CD4-positive, alpha-beta T cell treated with Interleukin-2 at 100 ng/mL for 4 hours (primary cell): ENCODE measurements at places on chromosomes 12 and 14.

- no peak for DNase-seq
Observed at GRCh38 chr12:33795536-33795935, 226.8 kb upstream of the ALG10 start.

GRCh38 chr12:52342781-52343490, 21.7 kb upstream of the KRT83 start:
- DNase-seq: no peak

DNA sequence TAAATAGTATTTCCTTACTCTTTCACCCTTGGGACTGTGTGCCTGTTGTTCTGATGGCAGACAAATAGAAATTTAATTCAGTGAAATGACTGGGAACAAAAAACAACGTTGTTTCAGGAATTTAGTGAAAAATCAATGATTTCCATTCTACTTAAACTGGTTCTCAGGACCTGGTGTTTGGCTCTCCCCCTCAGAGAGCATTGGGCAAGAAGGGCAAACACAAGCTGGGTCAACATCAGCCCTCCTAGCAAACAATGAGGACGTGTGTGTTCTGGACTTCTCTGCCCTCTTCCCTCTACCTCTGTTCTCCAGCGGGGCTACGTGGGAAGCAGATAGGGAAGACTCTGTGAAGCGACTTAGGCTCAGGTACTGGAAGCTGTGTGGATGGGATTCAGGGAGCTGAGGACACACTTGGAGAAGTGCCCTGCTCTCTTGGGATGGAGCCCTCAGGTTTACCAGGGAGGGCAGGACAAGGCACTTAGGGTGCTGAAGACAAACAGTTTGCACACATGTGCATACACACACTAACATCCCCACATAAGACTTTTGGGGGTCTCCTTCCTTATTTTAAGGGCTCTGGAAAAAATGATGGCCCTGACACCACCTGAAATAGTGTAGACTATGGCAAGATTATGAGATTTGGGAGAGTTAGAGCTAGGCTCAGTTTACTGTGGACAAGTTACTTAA, 7.6 kb upstream of the SERPINA1 start:
- no peak for DNase-seq

- DNase-seq: no peak
Observed at GRCh38 chr12:46100551-46101484, 110.4 kb upstream of the SCAF11 start.

DNA sequence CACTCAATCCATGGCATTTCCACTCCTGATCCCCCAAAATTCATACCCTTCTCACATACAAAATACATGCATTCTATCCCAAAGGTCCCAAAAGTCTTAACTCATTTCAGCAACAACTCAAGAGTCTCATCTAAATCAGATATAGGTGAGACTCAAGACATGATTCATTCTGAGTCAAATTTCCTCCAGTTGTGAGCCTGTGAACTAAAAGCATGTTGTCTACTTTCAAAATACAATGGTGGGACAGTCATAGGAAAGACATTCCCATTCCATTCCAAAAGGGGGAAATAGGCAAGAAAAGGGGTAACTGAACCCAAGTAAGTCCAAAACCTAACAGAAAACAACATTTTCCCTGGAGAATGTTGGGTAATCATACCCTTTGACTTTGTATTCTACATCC, 103.3 kb downstream of the C12orf75 start:
- no peak for DNase-seq

GRCh38 chr14:72925815-72926291, 411 bp upstream of the DCAF4 start:
- no peak for DNase-seq

DNA sequence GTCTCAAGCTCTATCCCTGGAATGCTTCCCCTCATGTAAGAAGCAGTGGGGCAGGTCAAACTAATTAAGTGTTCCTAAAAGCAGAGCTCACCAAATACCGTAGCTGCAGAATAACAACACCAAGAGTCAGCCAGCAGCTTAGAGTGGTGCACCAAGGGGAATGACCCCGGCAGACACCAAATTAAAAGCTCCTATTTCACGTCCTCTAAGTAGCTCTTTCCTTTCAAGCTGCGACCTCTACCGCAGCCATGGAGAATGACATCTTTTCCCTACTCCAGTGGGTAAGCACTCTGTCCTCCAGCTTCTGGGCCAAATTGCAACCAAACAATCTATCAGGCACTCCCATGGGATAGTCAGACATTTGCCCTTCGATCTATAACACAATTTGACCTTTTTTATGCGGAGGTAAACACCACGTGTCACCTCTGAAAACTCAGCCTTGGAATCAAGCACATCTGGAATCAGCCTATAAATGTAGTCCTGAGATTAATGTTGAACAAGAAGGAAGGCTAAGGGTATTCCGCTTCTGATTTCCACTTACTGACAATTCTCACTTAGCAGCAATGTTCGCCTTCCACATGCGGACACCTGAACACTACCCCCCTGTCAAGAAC, 67.6 kb upstream of the CDKN3 start:
- DNase-seq: no peak

- DNase-seq: no peak
Observed at GRCh38 chr14:52051251-52051650, 17.6 kb downstream of the NID2 start.

DNA sequence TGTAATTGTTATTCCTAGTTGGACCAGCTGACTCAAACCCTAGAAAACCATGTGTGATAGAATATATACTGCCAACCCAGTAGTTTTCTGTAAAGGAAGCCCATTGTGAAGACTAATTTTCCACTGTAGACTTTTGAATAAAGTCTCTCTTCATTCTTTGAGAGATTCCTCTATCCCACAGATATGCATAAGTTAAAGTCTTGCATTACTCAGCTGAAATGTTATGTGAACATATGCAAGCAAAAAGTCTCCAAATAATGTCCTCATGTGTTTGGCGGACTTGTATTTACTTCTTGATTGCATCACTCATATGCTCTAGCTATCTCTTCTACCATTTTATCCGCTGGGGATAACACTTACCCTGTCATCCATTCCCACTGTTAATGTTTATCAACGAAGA, 35.1 kb upstream of the OTOGL start:
- DNase-seq: no peak

- DNase-seq: peak; percentile 75
Observed at GRCh38 chr12:49777800-49778748, 36.7 kb downstream of the TMBIM6 start.

GRCh38 chr14:100547633-100548294, 39.5 kb downstream of the BEGAIN start:
- DNase-seq: peak; percentile 20

- no peak for DNase-seq
Observed at GRCh38 chr12:65818454-65819382, 5.6 kb upstream of the HMGA2 start.

DNA sequence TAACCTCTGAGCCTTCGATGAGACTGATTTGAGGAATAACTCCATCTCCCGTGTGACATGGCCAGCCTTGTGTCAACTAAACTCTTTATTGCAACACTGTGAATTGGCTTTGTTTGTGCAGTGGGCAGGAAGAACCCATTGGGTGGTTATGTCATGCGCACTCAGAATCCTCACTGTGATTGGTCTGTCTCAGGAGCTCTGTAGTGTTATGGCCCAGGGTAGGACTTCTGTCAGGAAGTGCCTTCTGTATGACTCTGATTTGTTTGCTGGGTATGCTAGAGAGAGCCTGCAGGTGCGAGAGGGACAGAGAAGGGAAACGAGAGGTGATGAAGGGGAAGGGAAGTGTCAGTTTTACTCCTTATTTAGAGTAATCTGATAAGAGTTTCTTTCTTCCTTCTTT, 71.5 kb upstream of the DCD start:
- no peak for DNase-seq

DNA sequence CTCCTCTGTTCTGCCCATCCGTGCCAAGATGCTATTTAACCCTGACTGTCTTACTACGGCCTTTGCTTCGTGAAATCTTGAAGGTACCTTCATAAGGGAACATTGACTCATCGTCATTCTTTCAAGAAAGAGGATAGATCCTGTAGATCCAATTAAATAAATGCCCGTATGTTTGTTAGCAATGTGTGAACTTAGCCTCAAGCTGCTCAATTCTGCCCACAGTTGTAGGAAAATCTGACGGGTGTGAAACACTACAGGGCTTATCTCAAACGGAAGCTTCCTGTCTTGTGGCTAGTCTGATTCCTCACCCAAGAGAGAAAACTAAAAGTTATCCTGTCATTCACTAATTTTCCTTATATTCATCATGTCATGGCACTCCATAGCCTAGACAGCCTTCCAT, 168.0 kb upstream of the TBX3 start:
- no peak for DNase-seq

- DNase-seq: no peak
Observed at GRCh38 chr12:107818984-107819383, 44.5 kb downstream of the ASCL4 start.

DNA sequence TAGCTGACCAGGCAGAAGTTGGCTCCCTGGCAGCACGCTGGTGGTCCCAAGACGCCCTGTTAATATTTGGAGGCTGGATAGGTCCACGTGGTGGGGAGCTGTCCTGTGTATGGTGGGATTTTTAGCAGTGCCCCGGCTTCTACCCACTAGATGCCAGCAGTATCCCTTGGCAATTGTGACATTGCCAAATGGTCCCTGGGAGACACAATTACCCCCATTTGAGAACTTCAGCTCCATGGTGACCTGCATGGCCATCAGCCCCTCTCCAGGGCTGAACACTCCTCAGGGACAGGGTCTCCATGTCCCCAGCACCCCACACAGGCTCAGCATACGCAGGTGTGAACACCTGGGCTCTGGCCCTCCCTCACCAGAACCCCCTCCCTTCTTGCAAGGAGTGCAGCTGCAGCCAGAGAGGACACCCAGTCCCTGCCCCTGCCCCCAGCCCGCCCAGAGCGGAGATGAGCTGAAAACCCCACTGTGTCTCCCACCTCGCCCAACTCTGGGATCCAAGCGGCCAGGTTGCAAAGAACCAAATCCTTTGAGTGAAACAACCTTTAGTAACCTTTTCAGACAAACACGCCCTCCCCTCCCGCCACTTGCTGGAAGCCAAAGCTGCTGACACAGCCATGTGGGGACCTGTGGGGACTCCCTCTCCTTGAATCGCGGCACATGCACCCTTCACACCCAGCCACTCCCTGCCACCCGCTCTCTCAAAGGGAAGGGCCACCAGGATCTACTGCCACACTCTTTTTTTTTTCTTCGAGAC, 120.4 kb downstream of the CALM1 start:
- DNase-seq: no peak

DNA sequence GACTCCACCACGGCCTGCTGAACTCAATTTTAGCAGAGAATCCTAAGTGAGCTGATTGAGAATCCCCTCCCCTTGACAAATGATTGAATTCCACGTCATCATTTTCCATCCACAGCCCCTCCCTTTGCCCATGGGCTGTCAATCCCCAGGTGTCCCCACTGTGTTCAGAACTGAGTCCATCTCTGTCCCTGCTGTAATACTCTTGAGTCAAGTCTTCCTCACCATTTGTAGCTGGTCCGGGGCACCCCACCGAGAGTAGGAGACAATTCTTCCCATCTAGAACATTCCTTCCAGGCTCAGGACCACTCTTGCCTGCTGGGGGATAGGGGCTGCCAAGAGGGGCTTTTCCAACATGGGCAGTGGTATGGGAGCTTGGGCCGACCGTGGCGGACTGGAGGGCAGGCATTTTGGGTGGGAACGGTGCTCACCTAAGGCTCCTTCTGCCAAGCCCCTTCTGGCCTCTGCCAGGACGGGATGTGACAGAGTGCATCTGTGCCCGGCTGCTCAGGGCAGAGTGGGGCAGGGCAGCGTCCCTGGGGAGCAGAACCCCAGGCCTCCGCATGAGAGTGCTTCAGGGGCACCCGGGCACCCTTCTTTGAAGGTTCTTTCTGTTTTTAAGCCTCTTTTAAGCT, 218.1 kb upstream of the RTL1 start:
- no peak for DNase-seq

DNA sequence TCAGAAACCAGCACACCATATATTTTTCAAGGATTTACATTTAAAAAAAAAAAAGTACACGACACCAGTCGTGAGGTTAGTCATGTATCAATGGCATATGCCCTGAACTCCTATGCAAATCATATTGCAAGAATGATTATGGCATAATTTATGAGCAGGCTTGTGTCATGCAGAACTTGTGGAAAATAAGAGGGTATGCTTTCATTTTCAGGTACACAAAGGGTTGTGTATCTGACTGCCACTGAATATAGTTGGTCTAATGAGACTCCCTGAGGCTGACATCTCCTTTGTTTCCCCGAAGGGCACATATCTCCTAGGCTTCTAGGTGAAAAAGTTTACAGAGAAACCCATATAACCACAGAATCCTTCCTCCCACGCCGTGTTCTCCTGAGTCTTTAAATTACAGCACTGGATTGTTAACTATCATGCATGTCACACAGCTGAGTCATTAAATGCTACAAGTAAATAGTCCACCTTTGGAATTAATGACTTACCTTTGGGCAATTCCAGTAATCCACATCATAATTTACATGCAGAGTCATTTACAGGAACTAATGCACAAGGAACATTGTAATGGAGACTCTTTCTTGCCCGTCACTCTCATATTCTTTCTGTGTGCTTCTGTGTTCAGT, 356.7 kb upstream of the DIO2 start:
- no peak for DNase-seq

GRCh38 chr14:105885561-105886320, 359.4 kb downstream of the TMEM121 start:
- DNase-seq: no peak

GRCh38 chr14:66782853-66783252, 274.9 kb downstream of the GPHN start:
- no peak for DNase-seq

- no peak for DNase-seq
Observed at GRCh38 chr12:128859311-128859710, 6.0 kb downstream of the GLT1D1 start.

DNA sequence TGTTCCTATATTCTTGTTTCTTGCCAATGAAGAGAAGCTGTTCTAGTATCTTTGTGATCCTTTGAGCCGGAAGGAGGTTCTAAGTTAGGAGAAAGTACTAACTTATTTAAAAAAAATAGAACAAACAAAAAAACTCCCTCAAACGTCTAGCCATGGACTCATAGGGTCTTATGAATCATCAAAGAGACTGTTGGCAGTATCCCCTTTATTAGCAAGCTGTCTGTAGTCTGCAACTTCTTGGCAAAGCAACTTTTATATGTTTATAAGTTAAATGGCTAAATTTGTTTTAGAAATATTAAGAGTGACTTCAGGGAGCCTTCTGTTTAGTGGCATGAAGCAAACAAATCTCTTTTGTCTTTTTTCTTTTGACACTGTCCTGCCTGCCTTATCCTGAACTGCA, 291.9 kb downstream of the FUT8 start:
- no peak for DNase-seq

DNA sequence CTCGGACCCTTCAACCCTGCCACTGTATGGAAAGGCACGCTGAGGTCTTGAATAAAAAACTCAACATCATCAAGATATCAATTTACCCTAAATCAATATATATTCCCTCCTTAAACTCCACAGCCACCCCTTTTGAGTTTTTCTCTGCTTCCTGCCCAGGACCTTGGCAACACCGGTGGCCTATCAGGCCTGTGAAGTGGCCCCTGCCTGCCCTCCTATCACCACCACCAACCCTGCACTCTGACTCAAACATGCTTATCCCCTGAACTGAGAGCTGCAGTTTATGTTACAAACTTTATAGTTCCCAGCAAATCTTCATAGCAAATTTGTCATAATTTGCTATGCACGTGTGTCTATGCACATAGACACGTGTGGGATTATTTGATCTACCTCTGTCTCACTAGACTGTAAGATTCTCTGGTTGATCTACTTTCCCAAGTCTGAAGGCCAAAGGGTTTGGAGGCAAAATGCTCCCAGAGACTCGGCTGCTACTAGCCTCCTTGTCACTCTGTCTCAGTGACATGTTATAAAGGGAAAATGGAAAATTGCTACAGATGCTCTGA, 63.4 kb downstream of the SPTB start:
- DNase-seq: no peak
